ENCODE measurements at places on chromosomes 11 and 22. TPM values are rescaled to one million over a fixed set of nuclear protein-coding genes. Genes with fewer than 3 reads are reported as not detected.

The OR4C12 gene
- total RNA-seq, result not detected

The TIMM8B gene
- 48.6 TPM for total RNA-seq

The KDELR3 gene
- total RNA-seq, result 98.7 TPM

The PUS3 gene
- total RNA-seq, result 6.8 TPM

The PHF21A gene
- total RNA-seq, result 15.3 TPM

The DGCR6 gene
- not detected for total RNA-seq

The SOX6 gene
- total RNA-seq, result 0.67 TPM

The CDC45 gene
- 47.9 TPM for total RNA-seq

The ALDH3B2 gene
- total RNA-seq, result not detected
